ENCODE measurements at places on chromosomes 16 and 17.

DNA sequence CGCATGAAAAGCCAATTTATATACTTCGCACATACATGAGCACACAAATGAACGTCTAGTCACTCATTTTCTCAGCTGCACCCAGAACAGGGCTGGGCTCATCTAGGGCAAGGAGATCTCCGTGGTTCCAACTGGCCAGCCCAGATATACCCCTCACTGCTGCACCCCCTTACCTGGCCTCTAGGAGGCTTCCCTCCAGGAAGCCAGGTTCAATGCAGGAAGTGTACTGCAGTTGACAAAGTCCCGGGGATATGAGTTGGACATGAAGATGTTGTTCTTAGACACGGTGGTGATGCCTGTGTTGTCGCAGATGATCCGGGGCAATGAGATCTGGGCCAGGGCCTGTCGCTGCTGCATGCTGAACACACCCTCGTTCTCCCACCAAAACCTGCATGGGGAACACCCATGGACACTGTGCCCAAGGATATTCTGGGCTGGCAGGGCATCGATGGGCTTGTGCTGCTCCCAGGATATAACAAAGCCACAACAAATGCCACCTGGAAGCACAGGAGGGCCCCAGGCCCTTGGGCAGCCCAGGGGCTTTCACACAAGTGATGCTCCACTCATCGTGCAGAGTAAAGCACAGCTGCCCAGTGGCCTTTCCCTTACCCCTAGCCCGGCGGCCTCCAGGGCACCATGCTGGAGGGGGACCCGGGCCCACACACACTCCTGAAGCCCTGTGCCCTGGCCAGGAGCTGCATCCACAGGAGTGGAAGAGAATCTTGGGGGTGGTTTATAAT lies 10.1 kb downstream of the MPO start:
- no peak for DNase-seq

GRCh38 chr17:39636587-39636926 lies 387 bp upstream of the STARD3 start:
- no peak for DNase-seq

- no peak for DNase-seq
Observed at GRCh38 chr17:34651402-34651811, 72.0 kb downstream of the TMEM132E start.

DNA sequence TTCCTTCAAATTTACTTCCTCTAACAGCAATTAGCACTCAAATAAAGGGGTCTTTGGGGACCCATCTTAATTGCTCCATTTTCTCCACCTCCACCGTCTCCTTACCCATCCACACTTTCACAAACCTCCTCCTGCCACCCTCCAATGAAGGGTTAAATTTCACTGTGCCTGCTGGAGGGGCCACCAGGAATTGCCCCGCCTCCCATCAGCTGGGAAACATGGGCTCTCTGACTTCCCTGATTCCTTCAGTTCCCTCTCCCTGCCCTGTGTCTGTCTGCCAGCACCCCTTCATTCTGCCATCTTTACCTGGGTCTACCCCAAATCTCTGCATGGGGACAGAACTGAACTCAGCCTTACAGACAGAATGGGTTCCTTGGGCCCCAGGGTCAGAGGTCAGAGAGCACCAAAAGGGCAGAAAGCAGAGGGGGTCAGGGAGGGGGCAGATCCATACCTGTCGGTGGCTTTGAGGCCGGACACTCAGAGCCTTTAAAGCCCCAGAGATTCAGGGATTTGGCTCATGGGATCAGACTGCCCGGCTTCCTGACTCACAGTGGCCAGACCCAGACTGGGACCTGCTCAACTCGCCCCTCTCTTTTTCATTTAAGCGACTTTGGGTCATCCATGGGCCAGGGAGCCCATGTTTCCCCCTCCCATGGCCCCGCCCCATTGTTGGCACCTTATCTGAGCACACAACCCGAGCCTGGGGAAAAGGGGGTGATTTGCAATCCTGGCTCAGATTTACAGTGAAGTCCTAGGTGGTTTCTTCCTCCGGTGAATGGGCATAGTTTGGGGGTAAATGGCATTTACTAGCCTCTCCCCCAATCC lies 17.6 kb upstream of the SP2 start:
- no peak for DNase-seq

GRCh38 chr17:78117027-78117981 lies 11.3 kb downstream of the TMC6 start:
- no peak for DNase-seq

DNA sequence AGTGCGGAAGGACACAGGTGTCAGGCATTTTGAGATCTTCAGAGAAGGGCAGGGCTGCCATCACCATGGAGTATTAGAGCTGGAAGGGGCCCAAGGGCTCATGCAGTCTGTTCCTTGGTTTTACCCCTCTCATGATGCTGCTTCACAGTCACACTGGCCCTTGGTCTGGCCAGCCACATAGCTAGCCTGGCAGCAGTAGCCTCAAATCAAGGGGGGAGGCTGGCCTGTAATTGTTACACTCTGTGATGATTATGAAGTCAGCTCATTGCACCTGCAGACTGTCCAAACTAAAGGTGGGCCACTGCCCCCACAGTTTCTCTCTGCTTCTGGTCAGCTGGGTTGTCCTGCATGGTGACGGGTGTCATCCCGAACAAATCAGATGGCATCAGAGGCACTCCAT lies at the start of gene FNDC8:
FNDC8 (plus strand) TSS at position 301 of the 400 bp plus-strand sequence; CDS start at position 380, 79 bp downstream.
- DNase-seq, result no peak

DNA sequence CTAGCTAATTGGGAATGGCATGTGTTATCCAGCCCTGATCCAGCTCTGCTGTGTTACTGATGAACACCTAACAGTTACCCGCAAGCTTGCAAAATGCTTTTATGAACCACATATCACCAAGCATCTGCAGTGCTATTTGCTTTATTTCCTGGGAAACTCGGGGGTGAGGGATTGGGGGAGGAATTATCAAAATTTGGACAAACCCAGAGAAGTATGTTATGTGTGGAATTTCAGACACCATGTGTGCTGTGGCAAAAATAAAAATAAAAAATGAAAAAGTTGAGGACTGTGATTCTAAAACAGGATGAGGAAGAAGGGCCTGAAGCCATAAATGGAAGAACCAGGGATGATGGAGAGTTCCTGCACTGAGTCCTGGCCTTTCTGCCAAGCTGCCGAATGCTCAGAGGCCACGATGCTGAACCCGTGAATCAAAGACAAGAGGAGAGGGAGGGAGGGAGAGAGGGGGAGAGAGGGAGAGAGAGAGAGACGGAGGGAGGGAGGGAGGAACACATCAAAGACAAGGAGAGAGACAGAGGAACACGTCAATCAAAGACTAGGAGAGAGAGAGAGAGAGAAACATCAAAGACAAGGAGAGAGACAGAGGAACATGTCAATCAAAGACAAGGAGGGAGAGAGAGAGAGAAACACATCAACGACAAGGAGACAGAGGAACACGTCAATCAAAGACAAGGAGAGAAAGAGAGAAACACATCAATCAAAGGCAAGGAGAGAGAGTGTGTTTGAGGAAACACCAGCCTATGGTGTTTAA lies 89.8 kb downstream of the MRM3 start:
- DNase-seq, result no peak

DNA sequence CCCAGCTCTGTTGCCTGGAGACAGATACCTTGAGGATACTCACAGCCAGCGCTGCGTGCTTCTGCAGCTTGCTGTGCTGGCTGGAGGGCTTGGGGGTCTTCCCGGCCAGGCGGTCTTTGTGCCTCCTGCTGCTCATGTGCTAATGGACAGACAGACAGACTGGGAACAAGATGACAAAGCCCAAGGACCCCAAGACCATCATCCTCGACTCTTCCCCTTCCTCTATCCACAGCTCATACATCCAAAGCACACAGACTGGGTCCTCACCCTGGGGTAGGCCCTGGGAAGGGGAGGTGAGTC lies 7.7 kb downstream of the NKIRAS2 start:
- no peak for DNase-seq

Data from inflammatory macrophage treated with lipopolysaccharide for 4 hours (primary cell).